ENCODE measurements at places on chromosomes 4 and X. TPM values are rescaled to one million over a fixed set of nuclear protein-coding genes. Genes with fewer than 3 reads are reported as not detected.
A peak's percentile ranks its signal among the peaks of the same experiment; 100 is the strongest.

DNA sequence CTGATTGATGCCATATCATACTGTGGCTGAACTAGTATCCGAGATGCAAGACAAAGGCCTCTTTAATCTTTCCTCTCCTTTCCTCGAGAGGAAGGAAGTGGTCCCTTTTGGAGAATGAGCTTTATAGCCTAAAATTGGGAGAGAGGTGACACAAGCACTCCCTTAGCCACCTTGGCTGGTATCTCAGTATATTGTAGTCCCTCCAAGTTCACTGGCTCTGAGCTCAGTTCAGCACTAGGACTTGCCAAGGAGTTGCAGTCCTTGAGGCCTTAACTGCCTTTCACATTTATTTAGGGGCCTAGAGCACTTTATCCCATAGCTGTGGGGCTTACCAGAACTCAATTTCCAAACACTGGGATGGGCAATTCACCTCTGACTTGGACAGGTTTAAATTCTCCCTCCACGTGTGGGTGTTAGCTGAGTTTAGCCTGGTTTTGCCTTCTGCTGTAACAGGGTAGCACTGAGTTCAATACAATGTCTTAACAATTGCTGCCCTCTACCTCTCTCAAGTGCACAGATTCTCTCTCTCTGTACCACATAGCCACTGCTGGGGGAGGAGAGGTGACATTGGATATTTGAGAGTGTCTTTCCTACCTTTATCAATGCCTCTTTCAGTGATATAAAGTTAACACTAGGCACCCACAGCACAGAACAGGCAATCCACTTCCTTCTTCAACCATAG, 216.4 kb downstream of the TECRL start:
- peaks cover 4% of the 10 kb centered on the region for H3K4me1 ChIP-seq
- no peak overlapping the region for H3K4me3 ChIP-seq
- H3K36me3 ChIP-seq, result no peaks in the 10 kb centered on the region
- no peak overlapping the region for H3K27ac ChIP-seq

DNA sequence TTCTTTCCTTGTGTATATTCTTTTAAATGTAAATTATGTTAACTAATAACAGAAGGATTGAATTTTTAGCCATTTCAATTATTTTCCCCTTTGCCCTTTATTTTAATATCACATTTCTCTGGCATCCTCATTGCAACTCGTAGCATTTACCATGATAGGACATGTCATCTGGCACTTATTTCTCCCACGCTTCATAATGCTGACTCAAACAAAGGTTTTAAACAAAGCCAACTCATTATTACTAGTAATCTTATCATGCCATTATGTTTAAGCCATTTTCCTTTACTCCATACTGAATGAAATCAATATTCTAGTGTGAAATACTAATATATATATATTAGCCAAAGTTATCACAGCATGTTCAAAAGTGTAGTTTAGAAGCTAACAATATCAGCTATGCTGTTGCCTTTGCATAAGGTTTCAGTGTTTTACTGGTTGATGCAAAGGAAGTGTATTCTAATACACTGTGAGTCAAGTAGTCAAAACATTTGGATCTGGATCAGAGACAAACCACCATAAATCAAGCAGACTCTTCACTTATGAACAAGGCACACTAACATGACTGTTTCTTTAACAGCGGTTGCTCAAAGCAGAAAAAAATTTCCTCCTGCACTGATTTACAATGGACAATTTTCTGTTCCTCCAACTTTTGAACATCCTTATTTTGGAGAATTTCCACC, 281.6 kb downstream of the SLC7A11 start:
- no peaks in the 10 kb centered on the region for H3K4me1 ChIP-seq
- H3K36me3 ChIP-seq, result no peaks in the 10 kb centered on the region
- no peak overlapping the region for H3K27ac ChIP-seq
- no peak overlapping the region for H3K4me3 ChIP-seq

GRCh38 chrX:149950681-149951080, 12.4 kb upstream of the EOLA2 start:
- H3K27ac ChIP-seq, result no peak overlapping the region
- H3K4me1 ChIP-seq, result no peaks in the 10 kb centered on the region
- no peak overlapping the region for H3K4me3 ChIP-seq
- no peaks in the 10 kb centered on the region for H3K36me3 ChIP-seq

DNA sequence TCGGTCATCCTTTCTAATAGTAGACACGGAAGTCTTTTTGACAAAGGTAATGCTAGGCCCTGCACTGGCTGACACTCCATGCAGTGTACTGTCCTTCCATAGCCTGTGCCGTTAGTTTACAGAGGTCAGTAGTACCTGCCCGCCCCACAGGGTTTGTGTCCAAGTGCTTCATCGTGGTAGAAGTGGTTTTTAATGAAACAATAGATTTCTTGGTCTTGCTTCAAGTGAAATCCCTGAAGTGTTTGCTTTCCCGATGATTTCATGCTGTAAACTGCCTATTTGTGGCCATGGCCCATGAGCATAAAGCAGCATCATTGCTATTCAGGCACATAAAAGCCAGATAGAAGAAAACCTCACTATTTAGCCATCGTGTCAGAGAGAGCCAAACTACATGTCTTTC, 139.3 kb downstream of the GPR143 start:
- no peaks in the 10 kb centered on the region for H3K27me3 ChIP-seq
- H3K4me1 ChIP-seq, result peaks cover 11% of the 10 kb centered on the region
- H3K27ac ChIP-seq, result no peak overlapping the region
- DNase-seq, result no peak
- H3K36me3 ChIP-seq, result no peaks in the 10 kb centered on the region

GRCh38 chr4:185339941-185340340, 55.8 kb downstream of the LRP2BP start:
- no peak for DNase-seq
- no peaks in the 10 kb centered on the region for H3K27me3 ChIP-seq
- H3K4me1 ChIP-seq, result no peaks in the 10 kb centered on the region
- peaks cover 4% of the 10 kb centered on the region for H3K36me3 ChIP-seq

GRCh38 chr4:134326866-134327265, 125.3 kb upstream of the PABPC4L start:
- no peak overlapping the region for H3K27ac ChIP-seq
- no peaks in the 10 kb centered on the region for H3K27me3 ChIP-seq
- H3K36me3 ChIP-seq, result no peaks in the 10 kb centered on the region
- H3K4me1 ChIP-seq, result no peaks in the 10 kb centered on the region
- DNase-seq, result no peak

GRCh38 chr4:145493166-145493565, 11.5 kb downstream of the SMAD1 start:
- H3K27me3 ChIP-seq, result no peaks in the 10 kb centered on the region
- H3K36me3 ChIP-seq, result no peaks in the 10 kb centered on the region
- no peak overlapping the region for H3K4me3 ChIP-seq
- no peak for DNase-seq
- H3K4me1 ChIP-seq, result peaks cover 9% of the 10 kb centered on the region

DNA sequence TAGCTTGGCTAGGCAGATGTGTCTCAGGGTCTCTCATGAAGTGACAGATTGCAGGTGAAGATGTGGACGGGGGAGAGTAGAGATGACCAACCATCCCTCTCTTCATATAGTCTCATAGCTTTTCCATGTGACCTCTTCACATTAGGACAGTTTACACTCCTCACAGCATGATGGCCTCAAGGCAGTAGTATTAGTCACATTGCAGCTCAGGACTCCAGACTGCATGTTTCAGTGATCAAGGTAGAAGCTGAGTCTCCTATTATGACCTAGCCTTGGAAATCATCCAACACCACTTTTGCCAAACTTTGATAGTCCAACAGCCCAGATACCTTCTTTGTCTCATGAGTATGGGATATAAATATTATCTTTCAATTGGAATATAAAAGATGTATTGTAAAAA, 147.7 kb downstream of the GASK1B start:
- DNase-seq, result no peak
- H3K4me1 ChIP-seq, result peaks cover 2% of the 10 kb centered on the region
- no peak overlapping the region for H3K27ac ChIP-seq
- H3K36me3 ChIP-seq, result no peaks in the 10 kb centered on the region
- no peak overlapping the region for H3K4me3 ChIP-seq

DNA sequence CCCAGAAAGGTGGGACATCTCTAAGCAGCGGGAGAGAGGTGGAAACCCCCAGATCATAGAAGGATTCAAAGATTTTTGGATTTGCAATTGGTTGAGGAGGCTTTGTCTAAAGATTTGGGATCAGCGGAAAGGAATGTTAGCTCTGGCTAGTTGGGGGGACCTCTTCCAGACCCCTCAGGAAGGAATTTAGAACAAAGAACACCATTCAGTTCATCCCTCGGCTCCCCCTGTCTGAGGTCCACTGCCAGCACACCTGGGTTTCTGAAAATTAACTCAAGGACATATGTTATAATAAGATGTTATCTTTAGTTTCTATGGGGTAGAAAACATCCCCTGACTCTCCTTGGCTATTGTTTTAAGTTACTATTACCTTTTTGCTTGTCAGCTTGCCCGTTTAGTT, 163.6 kb downstream of the CEP135 start:
- no peaks in the 10 kb centered on the region for H3K27me3 ChIP-seq
- no peak overlapping the region for H3K4me3 ChIP-seq
- H3K27ac ChIP-seq, result no peak overlapping the region
- no peaks in the 10 kb centered on the region for H3K36me3 ChIP-seq
- H3K4me1 ChIP-seq, result peaks cover 6% of the 10 kb centered on the region

GRCh38 chr4:180156684-180157083, 2086.5 kb upstream of the TENM3 start:
- no peak for DNase-seq
- no peaks in the 10 kb centered on the region for H3K36me3 ChIP-seq
- H3K27me3 ChIP-seq, result no peaks in the 10 kb centered on the region
- peaks cover 8% of the 10 kb centered on the region for H3K4me1 ChIP-seq
- H3K4me3 ChIP-seq, result no peak overlapping the region

- H3K27me3 ChIP-seq, result no peaks in the 10 kb centered on the region
- H3K36me3 ChIP-seq, result no peaks in the 10 kb centered on the region
- no peak overlapping the region for H3K27ac ChIP-seq
Observed at GRCh38 chrX:41607264-41607832, 81.4 kb upstream of the GPR34 start.

DNA sequence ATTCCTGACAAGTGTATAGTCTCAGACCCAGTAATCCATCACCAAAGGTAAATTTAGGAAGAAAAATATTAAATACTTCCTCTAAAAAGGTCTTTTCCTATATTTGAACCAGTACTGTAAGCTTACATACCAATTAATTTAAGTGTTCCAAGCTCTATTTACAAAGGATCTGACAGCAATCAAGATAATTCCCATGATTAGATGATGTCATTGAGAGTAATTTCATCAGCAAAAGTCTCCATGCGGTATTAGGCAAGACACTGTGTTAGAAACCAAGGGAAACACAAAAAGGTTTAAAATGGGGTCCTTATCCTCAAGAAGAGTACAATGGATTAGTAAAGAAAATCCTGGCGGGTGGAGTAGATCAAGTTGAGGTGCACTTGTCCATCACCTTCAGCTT, 198.5 kb downstream of the PRDM5 start:
- H3K4me3 ChIP-seq, result no peak overlapping the region
- H3K4me1 ChIP-seq, result peaks cover 32% of the 10 kb centered on the region

DNA sequence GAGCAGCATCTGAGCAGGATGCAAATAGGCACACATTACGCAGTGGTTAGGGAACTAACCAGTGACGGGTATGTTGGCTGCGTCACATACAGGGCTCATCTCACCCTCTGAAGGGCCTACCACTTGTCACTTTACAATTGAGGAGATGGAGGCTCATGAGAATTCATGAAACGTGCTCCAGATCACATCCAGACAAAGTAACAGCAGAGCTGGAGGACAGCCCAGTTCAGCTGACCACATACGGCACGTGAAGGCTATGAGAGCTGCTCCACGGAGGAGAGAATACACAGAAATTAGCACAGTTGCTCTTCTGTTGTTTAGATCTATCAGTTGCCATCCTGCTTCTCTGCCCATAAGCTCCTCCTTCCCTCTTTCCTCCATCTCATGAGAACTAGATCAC, 78.4 kb downstream of the FAM9B start:
- H3K27me3 ChIP-seq, result no peaks in the 10 kb centered on the region
- no peak for DNase-seq
- H3K4me3 ChIP-seq, result no peak overlapping the region
- H3K4me1 ChIP-seq, result peaks cover 4% of the 10 kb centered on the region
- no peaks in the 10 kb centered on the region for H3K36me3 ChIP-seq

DNA sequence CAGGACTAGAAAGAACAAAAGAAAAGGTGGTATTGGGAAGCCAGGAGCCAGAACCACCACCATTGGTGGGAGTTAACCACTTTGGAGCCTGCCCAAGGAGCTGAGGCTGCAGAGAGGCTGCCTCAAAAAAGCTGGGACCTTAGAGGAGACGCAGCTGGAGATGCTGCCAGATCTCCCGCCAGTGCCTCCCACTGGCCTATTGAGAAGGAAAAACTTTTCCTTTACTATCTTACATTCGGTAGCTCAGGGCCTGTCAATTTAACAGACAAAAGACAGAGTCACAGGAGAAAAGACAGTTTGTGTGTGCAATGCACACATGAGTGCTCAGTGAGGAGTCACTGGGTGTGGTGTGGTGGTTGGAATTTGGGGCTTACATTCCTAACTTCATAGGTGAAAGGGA, 52.4 kb upstream of the HPSE start:
- peak; percentile 47 for DNase-seq
- H3K36me3 ChIP-seq, result no peaks in the 10 kb centered on the region
- peaks cover 38% of the 10 kb centered on the region for H3K27me3 ChIP-seq

DNA sequence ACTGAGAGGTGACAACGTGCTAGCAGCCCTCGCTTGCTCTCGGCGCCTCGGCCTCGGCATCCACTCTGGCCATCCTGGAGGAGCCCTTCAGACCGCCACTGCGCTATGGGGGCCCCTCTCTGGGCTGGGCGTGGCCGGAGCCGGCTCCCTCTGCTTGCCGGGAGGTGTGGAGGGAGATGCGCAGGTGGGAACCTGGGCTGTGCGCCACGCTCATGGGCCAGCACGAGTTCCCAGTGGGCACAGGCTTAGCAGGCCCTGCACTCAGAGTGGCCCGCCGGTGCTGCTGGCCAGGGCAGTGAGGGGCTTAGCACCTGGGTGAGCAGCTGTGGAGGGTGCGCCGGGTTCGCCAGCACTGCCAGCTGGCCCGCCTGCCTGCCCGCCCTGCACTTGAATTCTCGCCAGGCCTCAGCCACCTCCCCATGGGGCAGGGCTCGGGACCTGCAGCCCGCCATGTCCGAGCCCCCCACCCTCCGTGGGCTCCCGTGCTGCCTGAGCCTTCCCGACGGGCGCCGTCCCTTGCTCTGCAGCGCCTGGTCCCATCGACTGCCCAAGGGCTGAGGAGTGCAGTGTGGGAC, 148.0 kb downstream of the RAPGEF2 start:
- 0 out of 2 replicates have a peak, but pooled peaks cover 8% of the 10 kb centered on the region for H3K36me3 ChIP-seq
- no peak for DNase-seq
- no peak overlapping the region for H3K4me3 ChIP-seq
- H3K4me1 ChIP-seq, result 0 out of 2 replicates have a peak, but pooled peaks cover 3% of the 10 kb centered on the region
- H3K27ac ChIP-seq, result no peak overlapping the region

TLR2 gene
- total RNA-seq, result 2.1 TPM

F8A2 gene
- total RNA-seq, result not detected

GNRHR gene
- not detected for total RNA-seq

REELD1 gene
- not detected for total RNA-seq

CC2D2A gene
- 15.8 TPM for total RNA-seq

MAGEB1 gene
- total RNA-seq, result not detected

Measured in GM23338 (cell line).